Activated CD4-positive, alpha-beta T cell treated with anti-CD3 and anti-CD28 coated beads, Interleukin-2, amount 50 U/mL, for 1 hour (primary cell): ENCODE measurements at places on chromosomes 6 and 20.

DNA sequence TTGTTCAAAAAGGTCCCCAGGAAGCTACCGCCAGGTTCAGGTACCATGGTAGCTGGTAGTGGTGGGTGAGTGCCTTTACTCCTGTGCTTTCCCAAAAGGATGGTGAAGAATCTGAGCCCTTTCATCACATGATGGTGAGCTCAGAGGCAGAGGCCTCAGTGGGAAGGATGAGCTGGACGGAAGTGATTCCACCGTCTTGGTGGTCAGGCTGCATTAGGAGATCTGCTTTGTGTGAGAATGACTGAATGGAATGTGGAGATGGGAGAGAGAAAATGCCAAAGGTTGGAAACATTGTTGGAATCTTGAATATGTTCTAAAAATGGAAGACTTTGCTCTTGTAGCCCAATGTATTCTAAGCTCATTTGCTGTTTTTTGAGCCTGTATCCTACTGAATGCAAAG, 108.1 kb upstream of the SCP2D1 start:
- no peak for DNase-seq

DNA sequence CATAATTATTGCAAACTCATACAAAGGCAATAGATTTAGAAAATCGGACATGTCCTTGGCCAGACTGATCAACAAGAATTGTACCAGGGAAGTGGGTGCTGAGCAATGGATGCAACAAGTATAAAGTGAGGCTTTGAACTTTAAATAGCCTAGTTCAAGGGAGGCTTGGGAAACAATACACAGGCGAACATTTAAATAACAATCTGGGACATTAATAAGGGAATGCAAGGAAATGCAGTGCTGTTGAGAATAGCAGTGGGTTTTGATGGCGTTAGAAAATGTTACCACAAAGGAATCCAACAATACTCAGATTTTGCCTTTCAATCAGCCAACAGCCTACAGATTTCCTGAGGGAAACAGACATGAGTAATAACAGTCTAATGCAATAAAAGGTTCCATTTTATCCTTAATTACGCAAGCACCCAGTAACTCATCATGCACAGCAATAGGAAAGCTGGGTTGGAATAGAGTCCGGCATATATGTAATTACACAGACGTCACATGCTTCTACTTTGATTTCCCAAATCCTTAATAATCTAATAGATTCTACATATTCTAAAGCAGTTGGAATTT, 134.6 kb downstream of the PHACTR1 start:
- DNase-seq, result no peak

- no peak for DNase-seq
Measured at GRCh38 chr6:3762359-3762758, 10.8 kb upstream of the PXDC1 start.

- no peak for DNase-seq
Measured at GRCh38 chr6:110523451-110524021, 47.1 kb upstream of the SLC22A16 start.

- no peak for DNase-seq
Measured at GRCh38 chr6:132085731-132086130, 134.6 kb upstream of the CCN2 start.

- DNase-seq, result no peak
Measured at GRCh38 chr6:105882828-105883227, 203.3 kb upstream of the PRDM1 start.

- no peak for DNase-seq
Measured at GRCh38 chr20:44970243-44970757, 4.0 kb downstream of the STK4 start.

DNA sequence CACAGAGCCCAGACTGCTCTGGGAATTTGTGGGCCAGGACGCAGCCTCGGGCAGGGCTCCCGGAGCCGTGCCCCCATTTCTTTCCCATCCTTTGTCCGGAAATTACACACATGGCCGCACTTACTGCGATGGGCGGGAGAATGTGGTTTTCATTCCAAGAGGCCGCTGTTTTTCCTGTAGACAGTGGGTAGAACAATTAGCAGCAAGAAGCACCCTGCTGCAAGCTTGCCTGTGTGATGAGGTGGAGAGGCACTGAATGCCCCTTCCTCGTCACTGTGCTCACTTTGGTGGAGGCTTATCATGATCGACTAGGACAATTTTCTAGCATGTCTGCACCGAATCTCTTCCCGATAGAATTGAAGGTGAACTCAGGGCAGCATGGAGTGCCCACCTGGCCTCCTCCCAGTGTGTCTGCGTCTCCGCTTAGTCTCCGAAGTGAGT, 102.8 kb downstream of the DACT2 start:
- no peak for DNase-seq
